Left lobe of liver (tissue), 2 donors: ENCODE measurements at places on chromosomes 2 and 18.

GRCh38 chr2:179050755-179051154, 818 bp upstream of the CCDC141 start:
- no peak for DNase-seq

DNA sequence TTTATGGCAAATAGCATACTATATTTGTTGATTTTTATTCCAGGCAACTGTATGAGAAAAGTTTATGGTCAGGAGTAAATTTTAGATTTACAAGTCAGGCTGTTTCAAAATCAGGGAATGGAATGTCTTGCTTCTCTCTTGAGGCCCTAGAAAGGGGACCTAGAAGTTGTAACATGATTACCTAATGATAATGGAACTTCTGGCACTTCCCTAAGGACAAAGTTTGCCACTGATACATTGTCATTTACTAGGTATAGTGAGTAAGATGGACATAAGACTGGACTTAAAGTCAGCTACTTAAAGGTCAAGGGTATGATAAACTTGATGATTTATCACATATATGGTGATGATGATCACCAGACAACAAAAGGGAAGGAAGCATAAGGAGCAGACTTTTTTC, 103.3 kb upstream of the VRK2 start:
- no peak for DNase-seq

DNA sequence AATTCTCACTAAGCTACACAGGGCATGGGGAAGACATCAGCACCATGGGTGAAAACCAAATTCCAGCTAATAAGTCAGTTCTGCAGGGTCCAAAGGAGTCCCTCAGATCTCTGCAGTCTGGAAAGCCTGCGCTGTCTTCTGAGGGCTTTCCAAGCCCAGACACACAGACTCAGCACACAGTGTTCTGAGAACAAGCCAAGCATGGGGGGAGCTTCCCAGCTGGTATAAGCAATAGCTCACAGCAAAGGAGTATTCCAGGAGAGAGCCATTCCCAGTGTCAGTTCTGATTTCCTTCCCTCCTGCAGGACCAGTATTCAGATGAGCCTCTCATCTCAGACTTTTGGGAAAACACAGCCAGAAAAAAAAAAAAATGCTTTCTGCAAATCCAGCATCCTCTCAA, 370.8 kb downstream of the TNS1 start:
- DNase-seq = no peak

DNA sequence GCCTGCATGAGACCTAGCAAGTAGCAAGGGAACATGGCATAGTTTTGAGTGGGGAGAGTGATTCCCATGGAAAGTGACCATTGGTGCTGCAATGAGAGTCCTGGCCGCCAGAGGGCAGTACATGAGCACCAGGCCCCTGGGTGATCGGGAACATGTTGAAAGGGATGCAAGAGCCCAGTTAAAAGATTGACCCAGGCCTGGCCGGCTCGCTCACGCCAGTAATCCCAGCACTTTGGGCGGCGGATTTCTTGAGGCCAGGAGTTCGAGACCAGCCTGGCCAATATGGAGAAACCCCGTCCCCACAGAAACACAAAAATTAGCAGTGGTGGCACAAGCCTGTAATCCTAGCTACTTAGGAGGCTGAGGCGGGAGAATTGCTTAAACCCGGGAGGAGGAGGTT, 22.2 kb downstream of the FAP start:
- peak; percentile 76 for DNase-seq

DNA sequence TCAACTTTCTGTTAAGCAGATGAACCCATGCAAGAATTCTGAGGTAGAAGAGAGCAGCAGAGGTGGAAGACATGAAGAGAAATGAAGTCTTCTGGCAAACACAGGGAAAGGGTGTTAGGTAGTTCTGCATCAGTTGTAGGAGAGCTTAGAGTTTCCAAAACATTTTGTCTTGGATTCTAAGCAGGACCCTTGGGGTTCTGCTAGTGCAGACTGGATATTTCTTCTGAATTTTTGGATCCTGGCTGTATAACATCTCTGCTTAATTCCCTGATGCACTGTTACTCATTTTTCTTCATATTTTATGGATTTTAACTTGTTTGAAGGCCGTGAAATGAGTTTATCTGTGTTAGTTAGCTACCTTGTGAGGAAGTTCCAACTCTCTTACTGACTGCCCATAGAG, 208.7 kb upstream of the SLC35G4 start:
- DNase-seq = no peak
